Midbrain (tissue), 1 donor: ENCODE measurements at places on chromosomes 16 and 17.
A peak's percentile ranks its signal among the peaks of the same experiment; 100 is the strongest.

DNA sequence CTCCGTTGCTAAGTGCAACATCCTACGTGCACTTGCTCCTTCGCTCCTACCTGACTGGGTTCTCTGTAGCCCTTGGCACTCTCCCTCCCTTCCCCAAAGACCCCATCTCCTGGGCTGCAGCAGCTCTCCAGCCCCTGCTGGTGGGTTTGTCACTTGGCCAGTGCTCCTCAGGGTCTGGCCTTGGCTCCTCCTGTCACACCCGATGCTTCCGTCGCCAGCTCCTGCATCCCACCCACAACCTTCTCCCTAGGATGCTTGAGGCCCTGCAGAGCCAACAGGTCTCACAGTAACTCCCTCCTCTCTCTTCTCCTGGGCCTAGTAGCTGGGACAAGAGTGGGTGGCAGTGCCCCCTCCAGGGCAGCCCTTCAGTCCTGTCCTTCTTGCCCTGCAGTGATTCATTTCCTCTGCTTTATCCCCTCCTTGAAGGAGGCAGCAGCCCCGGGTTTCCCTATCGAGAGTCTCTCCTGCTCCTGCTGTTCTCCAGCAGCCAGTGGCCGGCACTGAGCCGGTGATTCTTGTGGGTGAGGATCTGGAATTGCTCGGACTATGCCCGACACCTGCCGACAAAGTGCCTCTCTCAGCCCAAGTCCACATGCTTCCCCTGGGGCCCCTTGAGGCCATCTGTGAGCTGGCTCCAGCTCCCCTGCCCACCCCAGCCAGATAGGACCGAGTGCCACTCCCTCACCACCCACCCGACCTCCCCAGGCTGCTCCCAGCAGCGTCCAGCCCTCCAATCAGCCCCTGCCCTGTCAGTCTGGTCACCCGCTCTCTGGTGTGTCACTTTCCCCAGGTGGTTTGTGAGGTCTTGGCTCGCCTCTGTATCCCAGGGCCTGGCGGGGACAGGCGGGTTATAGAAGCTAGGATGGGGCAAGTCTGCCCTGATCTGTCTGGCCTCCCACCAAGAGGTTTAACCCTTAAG is 3.8 kb downstream of the LITAFD start:
- no peak for DNase-seq

DNA sequence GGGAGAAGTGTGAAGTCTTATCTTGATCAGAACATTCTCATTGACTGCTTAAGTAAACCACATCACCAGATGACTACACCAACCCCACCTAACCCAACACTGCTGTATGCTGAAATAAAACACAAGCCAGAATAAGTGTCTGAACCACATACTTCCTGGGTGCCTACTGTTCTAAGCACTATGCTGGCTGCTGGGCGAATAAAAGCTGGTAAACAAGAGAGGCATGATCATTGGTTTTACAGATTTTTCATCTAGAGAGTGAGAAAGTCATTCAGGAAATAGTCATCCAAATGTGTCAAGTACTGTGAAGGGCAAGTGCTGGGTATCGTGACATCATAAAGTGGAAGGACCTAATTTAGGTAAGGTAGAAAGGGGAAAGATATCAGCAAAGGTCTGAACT is 199.0 kb upstream of the SOX9 start:
- no peak for DNase-seq

- DNase-seq: no peak
Measured at GRCh38 chr16:57388359-57389086, 16.0 kb upstream of the CCL17 start.

- DNase-seq: peak; percentile 37
Measured at GRCh38 chr16:68190736-68191510, 45.0 kb downstream of the ESRP2 start.

DNA sequence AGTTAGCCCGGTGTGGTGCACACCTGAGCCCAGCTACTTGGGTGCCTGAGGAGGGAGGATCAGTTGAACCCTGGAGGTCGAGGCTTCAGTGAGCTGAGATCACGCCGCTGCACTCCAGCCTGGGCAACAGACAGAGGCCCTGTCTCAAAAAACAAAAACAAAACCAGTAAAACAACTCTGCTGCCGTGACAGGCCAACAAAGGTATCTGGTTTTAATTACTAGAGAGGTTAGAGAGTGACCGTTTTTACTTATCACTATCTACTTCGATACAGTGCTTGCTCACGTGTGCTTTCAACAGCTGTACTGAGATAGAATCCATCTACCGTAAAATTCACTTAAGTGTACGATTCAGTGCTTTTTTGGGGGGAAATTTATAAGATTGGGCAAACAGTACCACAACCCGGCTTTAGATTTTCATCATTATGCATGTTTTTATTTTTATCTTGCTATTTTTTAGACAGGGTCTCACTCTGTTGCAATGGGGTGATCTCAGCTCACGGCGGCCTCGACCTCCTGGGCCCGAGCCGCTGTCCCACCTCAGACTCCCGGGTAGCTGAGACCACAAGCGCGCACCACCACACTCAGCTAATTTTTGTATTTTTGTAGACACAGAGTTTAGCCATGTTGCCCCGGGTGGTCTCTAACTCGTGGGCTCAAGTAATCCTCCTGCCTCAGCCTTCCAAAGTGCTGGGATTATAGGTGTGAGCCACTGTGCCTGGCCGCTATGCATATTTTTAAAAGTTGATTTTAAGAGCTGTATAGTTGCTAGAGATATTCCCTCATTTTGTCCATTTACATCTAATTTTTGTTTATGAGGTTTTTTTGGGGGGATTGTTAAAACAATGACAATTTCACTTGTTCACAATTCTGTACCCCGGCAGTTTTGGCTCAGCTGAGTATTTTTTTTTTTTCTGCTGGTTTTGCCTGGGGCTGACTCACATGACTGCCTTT is 30.9 kb downstream of the SERPINF1 start:
- DNase-seq: no peak

DNA sequence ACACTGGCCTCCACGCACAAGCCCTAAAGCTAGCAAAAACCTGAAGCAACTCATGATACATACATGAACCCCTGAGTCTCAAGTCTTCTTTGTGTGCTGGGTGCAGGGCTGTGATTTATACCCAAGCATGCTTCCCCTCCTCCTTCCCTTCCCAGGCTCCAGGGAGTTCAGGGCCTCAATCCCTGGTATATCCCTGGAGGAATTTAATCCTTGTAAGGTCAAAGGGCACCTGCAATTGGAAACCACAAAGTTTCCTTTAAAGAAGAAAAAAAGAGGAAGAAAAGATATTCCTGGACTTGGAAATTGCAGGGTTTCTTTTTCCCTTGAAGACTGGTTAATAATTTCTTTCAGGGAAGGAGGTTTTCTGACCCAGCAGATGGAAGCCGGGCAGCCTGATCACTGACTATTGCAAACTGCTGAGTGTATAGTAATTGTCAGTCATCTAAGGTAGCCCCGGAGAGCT is 182.3 kb downstream of the AATF start:
- DNase-seq: no peak

DNA sequence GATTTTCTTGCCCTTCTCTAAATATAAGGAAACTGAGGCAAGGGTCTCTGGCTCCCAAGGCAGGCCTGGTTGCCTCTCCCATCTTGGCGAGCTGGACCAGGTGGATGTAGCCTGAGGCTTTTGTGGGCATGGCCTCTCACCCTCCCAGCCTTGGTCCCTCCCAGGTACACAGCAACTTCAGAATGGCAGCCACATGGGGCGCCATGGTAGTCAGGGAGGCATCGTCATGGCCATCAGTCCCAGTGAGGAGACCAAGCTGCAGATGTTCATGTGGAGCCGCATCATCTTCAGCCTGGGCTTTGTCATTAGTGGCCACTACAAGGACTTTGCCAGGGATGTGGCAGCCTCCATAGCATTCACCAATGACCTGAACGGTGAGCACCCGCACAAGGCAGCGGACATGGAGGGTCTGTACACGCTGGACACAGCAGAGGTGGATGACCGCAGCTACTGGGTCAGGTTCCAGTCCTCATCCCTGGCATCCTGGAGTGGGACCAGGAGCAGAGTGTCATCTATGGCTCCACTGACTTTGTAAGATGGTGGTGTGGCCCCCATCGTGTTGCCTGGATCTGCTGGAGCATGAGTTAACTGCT is 165.8 kb upstream of the ZNF267 start:
- DNase-seq: no peak

- DNase-seq: no peak
Measured at GRCh38 chr16:17835118-17835876, 364.5 kb upstream of the XYLT1 start.

GRCh38 chr16:14611660-14612059 is 18.4 kb downstream of the PARN start:
- DNase-seq: no peak

GRCh38 chr17:27343294-27343693 is 49.4 kb downstream of the WSB1 start:
- DNase-seq: peak; percentile 42
